ENCODE measurements at places on chromosomes 4 and X.

GRCh38 chrX:142483965-142484364 lies 278.9 kb upstream of the MAGEC2 start:
- no peak for DNase-seq

- no peak for DNase-seq
Measured at GRCh38 chr4:11424000-11424399, 4.7 kb downstream of the HS3ST1 start.

- no peak for DNase-seq
Measured at GRCh38 chr4:66681962-66682361, 863.3 kb downstream of the CENPC start.

DNA sequence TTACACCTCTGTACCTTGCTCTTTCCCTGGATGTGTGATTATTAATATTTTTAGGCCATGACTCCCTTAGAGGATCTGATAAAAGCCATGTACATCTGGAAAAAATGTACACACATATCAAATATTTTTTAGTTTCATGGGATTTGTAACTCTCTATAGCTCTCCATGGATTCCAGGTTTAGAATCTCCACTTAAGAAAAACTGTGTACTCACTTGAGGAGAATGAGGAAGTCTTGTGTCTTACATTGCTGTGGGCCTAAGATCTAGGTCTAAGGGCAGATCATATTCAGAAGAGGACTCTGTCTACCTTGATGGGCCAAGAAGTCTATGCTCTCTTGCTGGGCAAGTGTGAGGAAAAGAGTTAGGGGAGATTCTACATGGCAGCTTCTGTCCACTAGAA lies 98.0 kb downstream of the RRAGB start:
- no peak for DNase-seq

DNA sequence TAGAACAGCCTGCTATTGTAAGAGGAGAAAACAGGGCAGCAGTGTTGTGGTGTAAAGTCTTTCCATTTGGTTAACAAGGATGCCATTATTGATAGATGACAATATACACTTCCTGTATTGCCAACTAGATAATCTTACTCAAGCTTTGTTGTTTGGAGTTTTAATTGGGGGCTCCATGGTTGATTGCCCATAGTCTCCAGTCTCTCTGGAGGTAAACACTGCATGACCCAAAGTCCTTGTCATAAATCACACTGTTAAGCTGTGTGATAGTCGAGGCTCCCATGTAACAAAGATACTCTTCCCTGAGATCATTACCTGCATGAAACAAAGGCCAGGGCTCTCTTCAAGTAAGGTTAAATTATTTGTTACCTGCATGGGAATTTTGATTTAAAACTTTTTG lies 394.6 kb downstream of the C4orf33 start:
- no peak for DNase-seq

DNA sequence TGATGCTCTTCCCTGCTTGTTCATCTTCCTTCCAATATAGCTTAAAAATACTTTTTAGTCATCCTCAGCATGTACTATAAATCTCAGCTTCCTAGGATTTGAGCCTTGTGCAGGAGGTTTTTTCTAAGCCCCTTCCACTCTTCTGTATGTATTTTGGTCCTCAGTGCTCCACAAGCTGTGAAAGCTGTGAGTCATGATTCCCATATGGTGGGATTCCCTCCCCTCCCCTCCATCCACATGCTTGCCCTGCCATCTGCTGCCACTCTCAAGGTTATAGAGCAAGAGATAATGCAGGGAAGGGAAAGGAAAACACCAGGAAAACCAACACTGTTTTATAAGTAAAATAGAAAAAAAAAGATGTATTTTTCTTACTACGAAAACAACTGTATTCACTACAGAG lies 58.5 kb upstream of the AP1S2 start:
- DNase-seq, result no peak

- no peak for DNase-seq
Measured at GRCh38 chr4:159349332-159349731, 246.5 kb downstream of the RAPGEF2 start.
